ENCODE measurements at places on chromosomes 5 and 9.

- no peak for DNase-seq
Observed at GRCh38 chr9:121576281-121577075, 75.0 kb upstream of the DAB2IP start.

DNA sequence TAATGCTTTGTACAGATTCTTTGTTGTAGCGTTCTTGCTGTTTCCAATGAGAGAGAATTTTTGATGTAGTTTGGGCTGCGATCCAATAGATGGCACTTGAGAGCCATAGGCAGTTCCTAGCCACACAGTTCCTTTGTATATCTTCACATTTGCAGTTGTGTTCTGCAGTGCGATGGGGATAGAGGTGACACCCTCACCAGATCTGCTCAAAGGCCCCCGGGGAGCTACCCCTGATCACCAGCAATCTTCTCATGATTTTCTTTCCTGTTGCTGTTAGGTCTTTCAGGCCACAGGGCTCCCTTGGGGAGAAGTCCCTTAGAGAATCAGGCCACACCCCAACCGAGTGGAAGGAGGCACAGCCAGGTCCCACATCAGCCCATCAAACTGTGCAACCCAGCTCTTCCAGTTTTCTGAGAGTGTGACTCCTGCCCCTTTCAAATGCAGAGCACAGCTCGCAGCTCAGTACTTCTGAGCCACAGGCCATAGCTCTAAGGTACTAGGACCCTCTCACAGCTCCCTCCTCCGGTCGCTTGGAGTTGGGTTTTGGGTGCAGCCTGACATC lies 353.7 kb downstream of the SLCO4C1 start:
- DNase-seq, result peak; percentile 18

- no peak for DNase-seq
Observed at GRCh38 chr9:118236625-118237024, 532.4 kb downstream of the TLR4 start.

DNA sequence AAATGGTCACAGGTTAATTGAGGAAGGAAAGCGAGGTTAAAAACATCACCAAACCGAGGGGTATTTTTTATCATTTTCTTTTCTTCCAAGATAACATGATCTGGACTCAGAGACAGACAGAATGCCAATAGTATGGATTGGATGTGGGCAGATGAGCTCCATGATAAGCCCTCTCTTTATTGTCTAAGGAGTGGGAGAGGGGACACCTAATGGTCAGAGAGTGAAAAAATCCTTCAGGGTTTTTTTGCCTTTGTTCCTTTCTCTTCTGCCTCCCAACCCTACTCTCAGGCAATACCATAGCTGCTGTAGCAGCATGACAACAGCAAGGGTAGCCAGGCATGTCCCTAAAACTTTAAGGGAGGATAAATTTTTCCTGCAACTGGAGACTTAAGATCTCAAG lies 94.7 kb downstream of the DIRAS2 start:
- DNase-seq, result no peak

DNA sequence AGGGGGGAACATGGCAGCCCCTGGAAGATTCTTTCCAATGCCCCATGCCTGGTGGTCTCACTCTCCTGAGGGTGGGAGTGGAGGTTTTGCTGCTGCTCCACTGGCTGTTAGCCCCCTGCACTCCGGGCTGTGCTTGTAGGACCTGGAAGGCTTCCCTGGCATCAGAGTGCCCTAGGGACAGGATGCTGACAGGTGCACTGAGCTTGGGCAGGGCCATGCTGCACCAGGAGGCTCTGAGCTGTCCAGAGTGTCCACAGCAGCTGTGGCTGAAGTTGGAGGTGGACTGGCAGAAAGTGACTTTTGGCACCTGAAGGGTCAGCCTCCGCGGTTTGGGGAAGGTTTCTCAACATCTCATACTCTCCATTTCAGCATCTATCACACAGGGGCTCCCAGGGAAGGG lies 249.1 kb downstream of the GADD45G start:
- DNase-seq, result no peak

DNA sequence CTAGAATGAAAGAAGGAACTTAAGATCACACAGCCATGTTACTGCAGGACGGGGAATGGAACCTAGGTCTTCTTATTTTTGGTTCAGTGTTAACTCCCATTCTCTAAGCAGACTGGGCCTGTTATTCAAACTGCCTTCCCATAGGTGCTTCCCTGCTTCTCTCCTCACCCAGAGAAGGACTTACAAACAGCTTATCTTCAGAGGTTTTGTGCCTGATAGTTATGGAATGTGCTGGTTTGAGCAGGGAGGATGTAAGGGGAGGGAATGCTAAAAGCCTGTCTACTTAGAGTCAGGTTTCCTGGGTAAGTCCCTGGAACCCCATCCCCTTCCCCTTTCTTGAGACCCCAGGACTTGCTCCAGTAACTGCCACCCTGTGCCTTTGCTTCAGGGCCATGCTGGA lies 4.2 kb upstream of the PSMD5 start:
- DNase-seq, result no peak

DNA sequence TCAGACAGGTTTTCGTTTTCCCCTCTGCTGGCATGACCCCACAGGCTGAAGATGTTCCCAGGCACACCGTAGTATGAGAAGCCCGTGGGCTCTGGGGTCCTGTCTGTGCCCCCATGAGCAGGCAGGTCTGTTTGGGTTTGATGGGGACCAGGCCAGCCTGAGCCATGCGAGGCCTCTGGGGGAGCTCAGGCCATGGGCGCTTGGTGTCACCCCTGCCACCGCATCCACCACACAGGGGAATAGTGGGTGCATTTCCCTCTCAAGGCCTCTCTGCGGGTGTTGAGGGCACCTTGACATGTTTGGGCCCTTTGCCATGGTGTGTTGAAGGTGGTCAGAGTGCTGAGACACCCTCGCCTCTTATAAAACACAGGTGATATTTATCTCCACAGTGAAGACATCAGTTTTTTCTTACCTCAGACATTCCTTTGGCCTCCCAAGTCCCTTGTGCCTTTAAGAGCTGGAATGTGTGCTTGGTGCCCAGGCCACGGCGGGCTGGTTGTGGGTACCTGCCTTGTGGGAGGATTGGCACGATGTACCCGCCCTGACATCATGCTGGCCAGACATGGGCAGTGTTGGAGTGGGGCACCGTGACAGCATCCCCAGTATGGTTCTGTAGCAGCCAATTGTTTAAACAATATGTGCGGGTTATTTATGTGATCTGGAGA lies 68.3 kb downstream of the WNK2 start:
- no peak for DNase-seq

GRCh38 chr9:88503845-88504764 lies 30.9 kb upstream of the NXNL2 start:
- no peak for DNase-seq

GRCh38 chr9:3733039-3733408 lies 207.2 kb upstream of the RFX3 start:
- DNase-seq, result no peak

DNA sequence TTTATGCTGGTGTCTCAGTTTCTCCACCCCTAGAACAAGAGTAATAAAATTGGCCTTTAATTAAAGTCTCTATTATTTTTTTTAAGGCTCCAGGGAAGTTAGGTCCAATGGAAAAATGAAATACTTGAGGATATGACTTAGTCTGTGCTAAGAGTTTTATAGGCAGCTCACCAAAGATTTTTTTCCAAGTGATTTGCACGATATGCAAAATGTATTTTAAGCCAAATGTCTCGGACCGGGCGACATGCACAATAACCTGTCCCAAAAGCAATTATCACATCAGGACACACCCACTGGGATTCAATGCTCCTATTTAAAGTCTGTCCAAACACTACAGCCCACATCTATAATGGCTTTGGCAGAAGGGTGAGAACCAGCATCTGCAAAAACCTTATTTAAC lies 136.1 kb upstream of the ANKH start:
- no peak for DNase-seq

- no peak for DNase-seq
Observed at GRCh38 chr5:7548596-7548995, 152.7 kb downstream of the ADCY2 start.

- DNase-seq, result no peak
Observed at GRCh38 chr9:3367185-3367584, 158.6 kb downstream of the RFX3 start.

DNA sequence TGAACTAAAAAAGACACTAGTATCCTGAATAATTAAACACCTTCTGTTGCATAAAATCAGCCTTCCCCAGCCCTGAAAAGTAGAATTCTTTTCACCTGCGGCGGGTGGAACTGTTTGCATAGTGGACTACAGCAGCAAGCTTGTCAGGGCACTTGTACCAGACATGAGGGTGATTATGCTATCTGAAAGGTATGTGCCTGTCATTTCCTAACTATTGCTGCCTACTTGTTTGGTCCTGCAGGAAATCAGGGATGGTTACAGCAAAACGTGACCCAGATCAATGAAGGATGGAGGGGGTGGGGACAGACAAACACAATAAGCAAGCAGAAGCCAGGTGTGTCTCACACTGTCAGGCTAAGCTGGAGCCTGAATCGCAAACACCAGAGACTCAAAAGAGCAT lies 385.6 kb downstream of the MLLT3 start:
- DNase-seq, result no peak

- DNase-seq, result peak; percentile 73
Observed at GRCh38 chr9:81759680-81760215, 70.4 kb upstream of the TLE1 start.

DNA sequence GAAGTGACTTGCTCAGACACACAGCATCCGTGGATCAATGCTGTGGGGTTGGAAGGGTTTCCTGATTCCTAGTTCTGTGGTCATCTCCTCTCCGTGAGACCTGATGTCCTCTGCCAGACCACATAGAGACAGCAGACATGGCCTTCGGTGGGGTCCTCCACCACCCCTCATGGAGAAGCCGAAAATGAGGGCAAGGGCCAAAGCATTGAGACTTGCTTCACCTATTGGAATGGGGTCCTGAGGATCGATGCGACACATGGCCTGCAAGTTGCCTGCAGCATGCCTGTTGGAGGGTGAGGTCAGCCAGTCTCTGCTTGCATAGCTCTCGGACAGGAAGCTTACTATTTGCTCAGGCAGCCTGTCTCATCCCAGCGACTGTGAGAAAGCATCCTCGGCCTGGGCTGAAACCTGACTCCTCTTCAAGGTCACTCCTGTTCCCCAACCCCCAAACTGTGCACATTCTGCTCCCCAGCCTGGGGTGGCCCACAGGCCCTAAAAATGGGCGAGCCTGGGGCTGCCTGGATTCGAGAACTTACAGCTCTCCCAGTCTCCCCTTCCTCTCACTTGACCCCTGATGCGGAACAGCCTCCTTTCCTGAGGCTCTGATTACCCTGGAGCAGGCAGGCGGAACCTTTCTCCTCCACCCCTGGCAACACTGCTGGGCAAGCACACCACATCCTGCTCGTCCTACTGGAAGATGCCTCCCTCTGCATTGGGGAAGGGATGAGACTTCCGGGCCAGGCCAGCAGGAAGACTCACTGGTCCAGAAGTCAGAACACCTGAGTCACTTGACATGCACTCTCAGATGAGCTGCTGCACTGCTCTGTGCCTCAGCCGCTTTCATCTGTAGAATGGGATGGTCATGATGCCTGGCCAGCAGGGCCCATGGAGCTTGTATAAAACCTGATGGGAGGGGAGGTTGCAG lies 186.9 kb downstream of the RGS3 start:
- DNase-seq, result no peak

DNA sequence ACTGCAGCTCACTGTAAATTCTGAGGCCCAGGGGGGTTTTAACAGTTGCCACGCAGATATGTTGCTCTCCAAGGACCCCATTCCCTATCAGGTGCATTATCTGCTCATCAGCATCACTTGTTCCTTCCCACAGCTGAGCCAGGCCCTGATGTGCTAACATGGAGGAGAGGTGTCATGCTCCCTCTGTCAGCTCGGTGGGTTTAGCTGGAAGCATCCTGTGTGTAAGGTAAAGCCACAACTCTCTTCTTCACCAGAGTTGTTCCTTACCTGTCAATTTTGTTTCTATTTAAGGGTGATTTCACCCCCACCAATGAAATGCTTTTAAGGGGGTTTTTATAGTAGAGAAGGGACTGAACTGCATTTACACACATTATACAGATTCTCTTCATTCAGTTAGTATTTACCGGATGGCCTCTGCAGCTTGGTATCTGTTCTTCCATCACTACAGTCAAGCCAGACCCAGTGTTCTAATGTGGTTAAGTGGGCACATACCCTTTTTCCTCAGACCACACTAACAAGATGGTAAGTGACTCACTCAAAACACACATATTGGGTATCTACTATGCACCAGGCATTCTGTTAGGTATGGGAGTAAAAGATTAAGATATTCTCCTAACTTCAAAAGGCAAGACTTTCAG lies 205.4 kb downstream of the DCP2 start:
- no peak for DNase-seq

DNA sequence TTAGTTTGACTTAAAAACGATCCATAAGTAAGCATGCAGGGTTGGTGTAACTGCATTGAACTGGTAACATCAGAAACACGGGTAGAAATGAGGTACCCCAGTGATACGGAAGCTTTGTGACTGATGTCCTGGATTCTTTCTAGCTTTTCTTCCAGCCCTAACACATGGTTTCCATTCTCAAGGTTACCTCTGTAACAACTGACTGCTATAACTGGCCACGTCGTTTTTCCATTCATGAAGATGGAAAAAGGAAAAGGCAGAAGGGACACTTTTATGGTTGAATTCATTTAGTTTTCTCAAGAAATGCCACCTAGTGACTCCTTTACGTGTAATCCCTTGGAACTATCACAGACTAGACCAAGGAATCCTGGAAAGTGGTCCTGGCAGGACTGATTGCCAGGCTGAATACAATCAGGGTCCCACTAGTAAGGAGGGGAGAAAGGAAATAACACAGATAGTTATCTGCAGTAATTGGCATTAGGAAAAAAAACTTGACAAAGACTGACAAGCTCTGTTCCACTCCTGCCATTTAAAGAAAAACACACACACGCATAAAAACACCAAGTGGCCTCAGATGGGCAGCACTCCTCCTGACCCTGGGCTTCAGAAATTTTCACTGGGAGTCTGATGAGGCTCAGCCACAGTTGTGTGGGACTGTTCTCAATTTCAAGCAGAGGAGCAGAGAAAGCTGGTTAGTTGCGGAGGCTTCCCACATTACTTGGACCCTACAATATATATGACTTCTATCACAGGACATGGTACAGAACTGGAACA lies 77.5 kb upstream of the ZNF169 start:
- no peak for DNase-seq

DNA sequence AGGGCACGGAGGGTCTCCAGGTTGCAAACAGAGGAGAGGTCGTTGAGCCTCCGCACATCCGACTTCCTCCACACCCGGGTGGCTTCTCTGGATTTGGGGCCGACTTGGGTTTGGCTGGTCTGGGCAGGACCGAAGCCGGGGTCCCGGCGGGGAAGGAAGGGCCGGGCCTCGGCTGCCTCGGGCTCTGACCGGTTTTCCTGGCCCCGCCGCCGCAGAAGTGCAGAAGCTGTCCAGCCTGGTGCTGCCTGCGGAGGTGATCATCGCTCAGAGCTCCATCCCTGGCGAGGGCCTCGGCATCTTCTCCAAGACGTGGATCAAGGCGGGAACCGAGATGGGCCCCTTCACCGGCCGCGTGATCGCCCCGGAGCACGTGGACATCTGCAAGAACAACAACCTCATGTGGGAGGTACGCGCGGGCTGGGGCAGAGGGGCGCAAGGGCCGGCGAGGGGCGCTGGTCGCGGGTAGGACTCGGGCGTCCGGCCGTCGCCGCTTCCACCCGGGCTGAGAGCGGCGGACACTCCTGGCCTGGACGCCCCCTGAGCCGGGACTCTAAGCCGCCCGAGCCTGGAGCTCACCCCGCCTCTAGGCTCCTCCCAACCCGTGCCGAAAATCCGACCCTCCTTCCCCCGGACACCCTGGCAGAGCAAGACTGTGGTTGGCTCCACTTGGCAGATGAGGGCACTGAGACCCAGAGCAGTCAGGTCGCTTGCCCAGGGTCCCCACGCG lies 2.2 kb downstream of the PRDM12 start:
- DNase-seq, result no peak

- no peak for DNase-seq
Observed at GRCh38 chr5:96146675-96147074, 185.0 kb upstream of the ELL2 start.

GRCh38 chr9:124333203-124333579 lies 75.4 kb downstream of the NEK6 start:
- DNase-seq, result no peak
